Sigmoid colon (tissue), 7 donors: ENCODE measurements at places on chromosomes 1 and 21. TPM values are rescaled to one million over a fixed set of nuclear protein-coding genes. Genes with fewer than 3 reads are reported as not detected.

- H3K27ac ChIP-seq = peak overlapping the region; percentile 16
- peaks cover 77% of the 10 kb centered on the region for H3K36me3 ChIP-seq
- no peak for DNase-seq
- H3K27me3 ChIP-seq = no peaks in the 10 kb centered on the region
These were observed 31.2 kb downstream of the CHD1L start for GRCh38 chr1:147273409-147274336.

DNA sequence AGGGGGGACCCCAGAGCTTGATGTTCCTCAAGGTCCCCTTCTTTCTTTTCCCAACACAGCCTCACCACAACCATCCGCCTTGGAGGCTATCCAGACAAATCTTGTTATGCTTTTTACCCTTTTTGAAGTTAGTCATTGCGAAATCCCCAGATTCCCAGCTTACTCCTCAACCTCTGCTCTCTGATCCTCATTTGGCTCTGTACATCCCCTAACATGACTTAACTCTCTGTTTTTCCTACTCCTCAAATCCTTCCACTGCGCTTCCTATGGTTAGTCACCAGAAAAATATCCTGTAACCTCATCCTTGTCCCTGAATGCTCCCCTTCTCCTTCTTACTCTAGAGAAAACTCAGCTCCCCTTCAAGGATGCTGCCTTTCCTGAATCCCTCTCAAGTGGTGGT is 189.1 kb upstream of the POU3F1 start:
- no peak overlapping the region for H3K4me3 ChIP-seq
- H3K27ac ChIP-seq = no peak overlapping the region
- no peaks in the 10 kb centered on the region for H3K4me1 ChIP-seq

DNA sequence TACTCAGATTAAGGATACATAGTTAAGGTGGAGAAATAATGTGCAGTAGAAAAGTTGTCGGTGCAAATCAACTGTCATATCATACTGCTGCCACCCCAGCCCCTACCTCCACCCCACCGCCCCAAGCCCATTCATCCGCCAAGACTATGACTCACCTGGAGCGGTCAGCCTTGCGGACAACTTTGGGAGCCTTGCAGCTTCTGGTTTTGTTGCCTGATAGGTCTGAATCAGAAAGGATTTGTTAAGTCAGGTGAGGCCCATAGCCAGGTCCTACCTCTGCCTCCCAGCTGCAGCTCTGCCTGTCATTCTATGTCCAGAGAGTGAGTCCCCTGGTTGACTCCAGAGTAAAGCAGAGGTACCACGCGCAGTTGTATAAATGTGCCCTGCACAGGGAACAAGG is 12.6 kb downstream of the C1orf162 start:
- H3K4me3 ChIP-seq = no peak overlapping the region
- H3K27me3 ChIP-seq = no peaks in the 10 kb centered on the region
- no peak for DNase-seq
- H3K36me3 ChIP-seq = no peaks in the 10 kb centered on the region

PLA2G2C gene
- not detected for polyA plus RNA-seq
